ENCODE measurements at places on chromosomes 13 and 19.

- peaks cover 14% of the 10 kb centered on the region for H3K36me3 ChIP-seq
- no peak overlapping the region for H3K27ac ChIP-seq
- no peaks in the 10 kb centered on the region for H3K27me3 ChIP-seq
- H3K4me3 ChIP-seq, result no peak overlapping the region
Measured at GRCh38 chr13:98212763-98213162, 35.7 kb upstream of the RNF113B start.

DNA sequence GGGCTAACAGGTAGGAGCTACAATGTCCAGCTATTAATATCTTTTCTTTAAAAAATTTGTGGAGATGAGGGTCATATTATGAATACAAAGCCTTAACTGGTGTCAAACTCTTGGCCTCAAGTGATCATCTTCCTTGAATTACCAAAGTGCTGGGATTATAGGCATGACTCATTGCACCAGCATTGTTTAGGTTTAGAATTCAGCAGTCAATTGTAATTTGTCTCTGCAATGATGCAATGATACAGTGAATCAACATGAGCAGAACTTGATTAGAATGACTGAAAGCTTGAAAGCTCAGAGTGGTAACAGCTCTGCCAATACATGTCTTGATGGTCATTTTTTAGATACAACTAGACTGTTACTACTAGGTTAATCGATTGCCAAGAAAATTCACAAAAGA is 752.8 kb upstream of the MIR17HG start:
- H3K27me3 ChIP-seq, result no peaks in the 10 kb centered on the region
- H3K4me1 ChIP-seq, result no peaks in the 10 kb centered on the region
- no peak for DNase-seq

GRCh38 chr19:37078717-37079032 is 442 bp downstream of the ZNF420 start:
- H3K4me3 ChIP-seq, result peak overlapping the region; percentile 86
- H3K27me3 ChIP-seq, result no peaks in the 10 kb centered on the region
- H3K36me3 ChIP-seq, result peaks cover 20% of the 10 kb centered on the region
- no peak for DNase-seq
- peak overlapping the region; percentile 90 for H3K27ac ChIP-seq

- no peaks in the 10 kb centered on the region for H3K36me3 ChIP-seq
- H3K27me3 ChIP-seq, result no peaks in the 10 kb centered on the region
- peak overlapping the region; percentile 75 for H3K27ac ChIP-seq
- no peak for DNase-seq
Measured at GRCh38 chr13:93413972-93414717, 187.5 kb downstream of the GPC6 start.

DNA sequence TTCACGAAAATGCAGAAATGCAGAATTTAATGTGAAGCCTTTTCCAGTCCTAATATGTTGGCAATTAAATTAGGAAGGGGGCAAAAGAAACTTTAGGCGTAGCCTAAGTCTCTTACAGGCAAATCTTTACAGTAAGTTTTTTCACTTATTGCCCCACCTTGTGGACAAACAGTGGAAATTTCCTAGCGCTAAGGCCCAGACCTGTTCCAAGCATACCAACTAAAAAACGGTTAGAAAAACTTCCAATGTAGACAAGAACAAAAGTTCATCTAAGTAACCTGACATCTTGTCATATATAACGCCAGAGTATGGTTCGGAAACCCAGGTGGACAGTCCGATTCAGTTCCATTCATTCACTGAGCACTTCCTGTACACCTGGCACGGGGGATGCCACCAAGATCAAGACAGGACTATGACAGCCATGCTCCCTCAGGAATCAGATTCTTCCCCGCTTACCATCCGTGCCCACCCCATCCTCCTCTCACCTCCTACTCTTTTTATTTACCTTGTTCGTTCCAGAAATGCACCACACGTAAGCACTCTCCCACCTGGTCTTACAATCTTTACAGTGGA is 4.9 kb downstream of the ZAR1L start:
- H3K27me3 ChIP-seq, result no peaks in the 10 kb centered on the region
- no peak overlapping the region for H3K4me3 ChIP-seq
- peaks cover 18% of the 10 kb centered on the region for H3K4me1 ChIP-seq
- H3K27ac ChIP-seq, result no peak overlapping the region

GRCh38 chr13:41408746-41409145 is 48.6 kb upstream of the RGCC start:
- no peak overlapping the region for H3K4me3 ChIP-seq
- no peaks in the 10 kb centered on the region for H3K36me3 ChIP-seq
- no peak for DNase-seq
- H3K27me3 ChIP-seq, result peaks cover 3% of the 10 kb centered on the region
- H3K4me1 ChIP-seq, result no peaks in the 10 kb centered on the region

GRCh38 chr13:48624858-48625257 is 28.9 kb upstream of the CYSLTR2 start:
- H3K4me3 ChIP-seq, result no peak overlapping the region
- H3K4me1 ChIP-seq, result no peaks in the 10 kb centered on the region

DNA sequence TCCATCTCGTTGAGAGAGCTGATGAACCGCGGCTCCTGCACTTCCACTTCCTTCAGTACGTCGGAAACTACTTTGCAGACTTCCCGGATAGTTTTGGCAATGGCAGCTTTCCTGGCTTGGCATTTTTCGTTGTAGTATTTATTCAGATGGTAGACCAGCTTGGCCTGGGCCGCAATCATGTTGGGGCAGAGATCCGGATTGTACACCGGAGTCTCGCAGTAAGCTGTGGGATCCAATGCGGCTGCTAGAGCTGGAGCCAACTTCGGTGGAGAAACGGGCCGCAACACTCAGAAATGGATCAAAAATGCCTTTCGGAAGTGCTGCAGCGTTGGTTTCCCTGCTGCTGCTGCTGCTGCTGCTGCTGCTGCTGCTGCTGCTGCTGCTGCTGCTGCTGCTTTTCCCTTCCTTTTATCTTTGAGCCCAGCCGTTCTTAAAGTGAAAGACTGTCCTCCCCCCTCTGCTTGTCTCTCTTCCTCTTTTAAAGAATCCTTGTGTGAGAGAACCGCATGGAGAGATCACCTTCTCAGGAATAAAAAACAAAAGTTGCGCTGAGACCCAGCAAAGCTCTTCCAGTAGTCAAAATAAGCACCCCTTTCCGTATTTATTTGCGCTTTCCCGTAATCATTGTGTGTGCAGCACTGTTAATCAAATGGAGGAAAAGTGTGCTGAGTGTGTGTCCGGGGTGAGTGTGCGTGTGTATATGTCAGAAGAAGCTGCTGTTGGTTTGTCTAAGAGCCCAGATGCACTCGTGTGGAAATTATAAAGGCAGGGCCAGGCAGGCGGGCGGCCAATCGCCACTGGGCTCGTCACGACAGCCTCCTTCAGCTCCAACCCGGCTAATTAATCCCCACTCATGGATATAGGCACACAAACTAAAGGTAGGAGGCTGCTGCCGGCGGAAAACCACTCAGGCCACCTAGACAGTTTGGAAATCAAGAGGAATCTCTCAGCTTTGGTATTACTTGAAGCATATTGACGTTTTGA is at the start of gene MAB21L1:
Gene MAB21L1 (minus strand): TSS at position 730 of the 984 bp plus-strand sequence. CDS start 551 bp downstream, at position 179.
- peaks cover 73% of the 10 kb centered on the region for H3K27me3 ChIP-seq
- H3K4me3 ChIP-seq, result peak within 1 kb of the TSS; percentile 74
- H3K27ac ChIP-seq, result no peak within 1 kb of the TSS
- H3K4me1 ChIP-seq, result peaks cover 36% of the 10 kb centered on the region

GRCh38 chr19:33569821-33570220 is 48.2 kb upstream of the PEPD start:
- H3K4me1 ChIP-seq, result no peaks in the 10 kb centered on the region
- DNase-seq, result no peak
- H3K4me3 ChIP-seq, result no peak overlapping the region
- no peak overlapping the region for H3K27ac ChIP-seq
- H3K27me3 ChIP-seq, result peaks cover 26% of the 10 kb centered on the region

GRCh38 chr19:7788178-7788932 is 25.3 kb downstream of the CLEC4M start:
- H3K27me3 ChIP-seq, result peaks cover 48% of the 10 kb centered on the region
- H3K36me3 ChIP-seq, result peaks cover 3% of the 10 kb centered on the region
- H3K4me3 ChIP-seq, result no peak overlapping the region
- no peak for DNase-seq

DNA sequence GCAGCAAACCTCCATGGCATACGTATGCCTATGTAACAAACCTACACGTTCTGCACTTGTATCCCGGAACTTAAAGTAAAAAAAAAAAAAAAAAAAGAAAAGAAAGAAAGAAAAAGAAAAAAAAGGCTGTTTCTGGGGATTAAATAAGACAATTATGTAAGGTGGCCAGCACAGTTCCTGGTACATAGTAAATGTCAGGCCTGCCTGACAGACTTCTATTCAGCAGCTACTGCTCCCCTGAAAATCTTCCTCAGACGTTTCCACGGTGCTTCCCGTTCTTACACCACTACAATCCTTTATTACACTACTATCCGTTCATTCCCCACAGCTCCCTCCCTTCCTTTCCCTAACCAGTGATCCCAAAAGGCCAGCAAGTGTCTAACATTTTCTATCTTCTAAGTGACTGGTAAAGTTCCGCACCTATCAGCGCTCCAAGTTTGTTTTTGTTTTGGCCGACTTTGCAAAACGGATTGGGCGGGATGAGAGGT is 636 bp upstream of the RB1 start:
- H3K4me3 ChIP-seq, result peak overlapping the region; percentile 90
- H3K27ac ChIP-seq, result peak overlapping the region; percentile 98
- peaks cover 22% of the 10 kb centered on the region for H3K4me1 ChIP-seq
- H3K36me3 ChIP-seq, result peaks cover 2% of the 10 kb centered on the region
- no peaks in the 10 kb centered on the region for H3K27me3 ChIP-seq
- no peak for DNase-seq

GRCh38 chr13:37753776-37754175 is 115.8 kb downstream of the TRPC4 start:
- no peaks in the 10 kb centered on the region for H3K36me3 ChIP-seq

DNA sequence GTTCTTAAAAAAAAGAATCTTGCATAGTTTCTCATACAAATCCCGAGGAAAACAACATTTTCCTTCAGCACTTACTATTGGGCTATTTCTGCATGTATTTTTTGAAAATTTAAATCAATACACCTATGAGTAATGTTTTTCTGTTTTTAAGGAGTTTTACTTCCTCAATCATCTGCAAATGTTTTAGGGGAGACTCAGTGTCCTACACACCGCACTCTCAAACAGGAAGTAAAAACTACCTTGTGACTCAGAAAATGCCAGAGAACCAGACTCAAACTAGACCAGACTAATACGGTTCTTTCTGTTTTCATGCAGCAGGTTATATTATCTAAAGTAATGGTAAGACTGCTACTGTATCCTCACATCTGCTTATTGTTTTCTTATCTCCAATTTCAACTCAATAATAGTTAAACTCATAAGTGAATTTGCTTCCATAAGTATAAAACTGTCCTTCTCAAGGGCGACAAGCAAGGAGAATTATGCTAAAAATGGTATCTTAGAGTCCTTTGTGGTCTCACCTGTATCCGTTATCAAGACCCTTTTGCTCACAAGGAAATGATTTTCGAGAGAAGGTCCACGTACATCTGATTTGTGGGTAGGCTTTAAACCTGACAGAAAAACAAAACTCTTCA is 52.5 kb downstream of the FLT3 start:
- H3K4me3 ChIP-seq, result no peak overlapping the region
- no peak for DNase-seq
- peaks cover 9% of the 10 kb centered on the region for H3K4me1 ChIP-seq
- H3K27ac ChIP-seq, result no peak overlapping the region

GRCh38 chr13:75762076-75762937 is 126.2 kb downstream of the LMO7 start:
- no peaks in the 10 kb centered on the region for H3K27me3 ChIP-seq
- peaks cover 65% of the 10 kb centered on the region for H3K4me1 ChIP-seq
- DNase-seq, result no peak
- peaks cover 2% of the 10 kb centered on the region for H3K36me3 ChIP-seq
- H3K4me3 ChIP-seq, result no peak overlapping the region
- H3K27ac ChIP-seq, result peak overlapping the region; percentile 50

- no peaks in the 10 kb centered on the region for H3K36me3 ChIP-seq
- no peak overlapping the region for H3K27ac ChIP-seq
- DNase-seq, result no peak
- no peaks in the 10 kb centered on the region for H3K27me3 ChIP-seq
- no peaks in the 10 kb centered on the region for H3K4me1 ChIP-seq
Measured at GRCh38 chr13:67632590-67632989, 402.5 kb upstream of the PCDH9 start.

DNA sequence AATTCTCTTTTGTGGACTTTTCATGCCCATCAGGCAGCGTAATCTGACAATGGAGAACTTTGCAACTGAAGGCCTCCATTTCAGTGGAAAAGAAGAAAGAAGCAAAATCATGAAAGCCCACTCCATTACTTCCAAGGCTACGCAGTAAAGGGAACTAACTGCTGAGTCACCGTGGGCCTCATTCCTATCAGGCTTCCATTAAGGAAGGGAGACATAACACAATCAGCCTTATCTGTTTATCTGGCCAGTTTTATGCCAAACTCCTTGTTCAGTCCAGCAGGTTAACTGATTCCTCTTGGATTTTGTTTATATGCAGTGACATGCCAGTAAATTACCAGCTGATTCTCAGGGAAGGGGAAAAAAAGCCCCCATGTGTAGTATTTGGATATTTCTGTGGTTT is 56.8 kb upstream of the KATNAL1 start:
- H3K27me3 ChIP-seq, result no peaks in the 10 kb centered on the region
- H3K4me3 ChIP-seq, result no peak overlapping the region
- no peak overlapping the region for H3K27ac ChIP-seq
- DNase-seq, result no peak
- H3K36me3 ChIP-seq, result no peaks in the 10 kb centered on the region
- peaks cover 11% of the 10 kb centered on the region for H3K4me1 ChIP-seq

- peaks cover 2% of the 10 kb centered on the region for H3K36me3 ChIP-seq
- H3K27ac ChIP-seq, result no peak overlapping the region
- H3K4me3 ChIP-seq, result no peak overlapping the region
- no peak for DNase-seq
Measured at GRCh38 chr13:73254827-73255226, 196.0 kb downstream of the KLF5 start.

- no peaks in the 10 kb centered on the region for H3K4me1 ChIP-seq
- H3K27me3 ChIP-seq, result peaks cover 13% of the 10 kb centered on the region
- DNase-seq, result peak; percentile 59
- no peak overlapping the region for H3K27ac ChIP-seq
Measured at GRCh38 chr19:29489172-29489951, 36.4 kb upstream of the VSTM2B start.

DNA sequence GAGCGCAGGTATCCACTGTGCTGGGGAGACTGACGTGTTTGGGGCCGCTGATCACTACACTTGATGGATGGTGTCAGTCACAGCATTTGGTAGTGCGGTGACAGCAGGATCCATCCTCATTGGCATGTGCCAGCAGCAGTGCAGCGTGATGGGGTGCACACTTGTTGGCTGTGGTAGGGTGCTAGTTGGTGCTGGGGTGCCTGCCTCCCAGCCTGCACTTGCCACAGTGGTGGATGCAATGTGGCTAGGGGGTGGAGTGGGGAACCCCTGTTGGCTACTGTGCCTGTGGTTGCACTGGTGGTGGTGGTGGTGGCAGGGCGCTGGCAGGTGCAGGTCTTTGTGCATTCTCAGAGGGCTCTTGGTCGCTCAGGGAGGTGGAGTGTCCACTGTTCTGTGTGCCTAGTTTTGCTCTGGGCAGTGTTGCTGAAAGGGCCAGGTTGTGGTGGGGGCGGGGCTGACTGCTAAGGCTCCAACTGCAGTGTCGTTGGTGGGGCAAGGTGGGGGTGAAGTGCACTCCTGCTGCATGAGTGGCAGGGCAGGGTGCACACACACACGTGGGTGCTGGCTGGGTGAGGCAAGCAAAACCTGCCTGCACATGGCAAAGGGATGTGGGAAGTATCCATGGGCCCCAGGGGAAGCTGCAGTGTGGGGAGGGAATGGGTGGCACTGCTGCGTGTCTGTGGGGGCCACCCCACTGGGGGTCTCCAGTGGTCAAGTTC is 84.8 kb downstream of the ZMYM2 start:
- DNase-seq, result no peak
- H3K36me3 ChIP-seq, result peaks cover 39% of the 10 kb centered on the region
- H3K4me1 ChIP-seq, result peaks cover 12% of the 10 kb centered on the region
- no peaks in the 10 kb centered on the region for H3K27me3 ChIP-seq
- no peak overlapping the region for H3K4me3 ChIP-seq
- no peak overlapping the region for H3K27ac ChIP-seq

GRCh38 chr19:42433503-42434260 is 6.5 kb upstream of the LIPE start:
- peaks cover 8% of the 10 kb centered on the region for H3K4me1 ChIP-seq
- no peak overlapping the region for H3K27ac ChIP-seq
- H3K4me3 ChIP-seq, result no peak overlapping the region
- no peak for DNase-seq

All from chondrocyte (in vitro differentiated cells).